Neural crest cell (in vitro differentiated cells): ENCODE measurements at places on chromosomes 3 and 15. TPM values are rescaled to one million over a fixed set of nuclear protein-coding genes. Genes with fewer than 3 reads are reported as not detected.

DNA sequence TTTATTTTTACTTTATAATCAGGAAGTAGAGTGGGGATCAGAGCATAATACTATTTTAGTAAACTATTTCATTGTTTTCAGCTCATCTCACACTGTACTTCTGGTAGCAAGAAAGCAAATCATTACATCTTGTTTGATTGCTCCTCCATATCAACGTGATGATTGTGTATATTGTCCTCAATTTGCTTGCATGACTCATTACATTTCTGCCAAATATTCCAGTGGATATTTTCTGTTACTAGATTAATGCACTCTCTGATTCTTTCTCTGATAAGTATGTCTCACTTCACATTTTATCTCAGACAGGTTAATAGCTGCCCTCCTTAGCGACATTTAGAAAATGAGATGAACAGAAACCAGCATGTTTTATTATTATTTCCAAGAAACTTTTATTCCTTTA is 1145.3 kb downstream of the OTOL1 start:
- DNase-seq = no peak

- DNase-seq = no peak
Measured at GRCh38 chr3:112409041-112409440, 76.1 kb downstream of the CD200 start.

GRCh38 chr15:41061667-41062066 is 54.4 kb downstream of the INO80 start:
- no peak for DNase-seq

DNA sequence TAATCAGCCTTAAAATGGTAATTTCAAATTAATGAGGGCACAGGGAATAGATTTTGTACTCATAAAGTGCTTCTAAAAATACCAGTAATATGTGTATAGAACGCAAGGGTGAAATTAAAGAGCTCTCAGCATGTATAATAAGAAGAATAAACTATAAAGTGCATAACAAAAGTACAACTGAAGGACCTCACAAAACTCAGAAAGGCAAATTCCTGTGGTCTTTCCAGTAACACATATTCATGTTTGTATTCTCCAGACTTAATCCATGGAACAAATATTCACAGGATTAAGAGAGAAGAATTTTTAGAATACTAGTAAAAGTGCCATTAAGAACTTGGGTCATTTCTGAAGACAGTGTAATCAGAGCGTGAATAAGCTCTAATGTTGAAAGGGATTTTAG is 646.3 kb downstream of the CADM2 start:
- DNase-seq = no peak

DNA sequence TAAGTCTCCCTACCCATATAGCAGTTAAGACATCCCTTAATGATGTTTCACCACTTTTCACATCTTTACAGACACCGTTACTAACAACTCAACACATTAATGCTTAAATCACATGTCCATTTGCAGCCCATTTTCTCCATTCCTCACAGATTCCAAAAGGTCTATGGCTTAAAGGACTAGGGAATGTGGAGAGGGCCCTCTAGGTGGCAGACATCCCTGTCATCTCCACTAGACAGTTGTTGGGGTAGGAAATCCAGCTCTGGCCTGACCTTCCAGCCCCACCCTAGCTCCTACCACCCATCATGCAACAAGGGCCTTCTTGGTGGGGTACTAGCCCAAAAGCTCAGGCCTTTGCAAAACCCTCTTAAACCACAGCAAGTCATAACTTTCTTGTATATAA is 25.2 kb downstream of the CPEB1 start:
- no peak for DNase-seq

DNA sequence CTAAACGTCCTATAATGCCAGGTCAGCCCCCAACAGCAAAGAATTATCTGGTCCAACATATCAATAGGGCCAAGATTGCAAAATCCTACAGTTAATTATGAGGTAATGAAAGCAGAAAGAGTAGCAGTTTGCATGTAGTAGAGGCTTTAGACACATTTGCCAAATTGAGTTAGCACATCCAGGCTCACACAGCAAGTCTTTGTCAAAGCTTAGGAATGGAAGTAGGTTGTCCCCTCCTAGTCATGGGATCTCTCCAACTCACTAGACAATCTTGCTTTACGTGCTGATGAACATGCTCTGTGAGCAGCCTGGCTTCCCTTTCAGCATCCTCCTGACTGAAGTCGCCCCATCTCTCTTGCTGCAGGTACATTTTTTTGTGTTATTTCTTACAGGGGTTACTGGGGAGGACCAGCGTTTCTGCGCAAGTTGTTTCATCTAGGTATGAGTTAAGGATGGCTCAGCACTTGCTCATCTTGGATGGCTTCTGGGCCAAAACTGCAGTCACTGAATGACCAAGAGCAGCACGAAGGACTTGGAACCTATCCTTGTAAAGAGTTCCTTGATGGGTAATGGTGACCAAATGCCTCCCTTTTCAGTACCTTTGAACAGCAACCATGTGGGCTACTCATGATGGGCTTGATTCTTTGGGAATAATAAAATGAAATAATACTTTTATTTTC is 55.9 kb downstream of the SQOR start:
- DNase-seq = no peak

GRCh38 chr3:128469556-128469955 is 2.9 kb upstream of the DNAJB8 start:
- DNase-seq = no peak

- DNase-seq = peak; percentile 97
Measured at GRCh38 chr3:13650210-13651056, 101.5 kb downstream of the FBLN2 start.

- DNase-seq = no peak
Measured at GRCh38 chr15:75143738-75144334, 57.8 kb upstream of the C15orf39 start.

GRCh38 chr3:29436612-29437323 is 155.9 kb downstream of the RBMS3 start:
- no peak for DNase-seq

DNA sequence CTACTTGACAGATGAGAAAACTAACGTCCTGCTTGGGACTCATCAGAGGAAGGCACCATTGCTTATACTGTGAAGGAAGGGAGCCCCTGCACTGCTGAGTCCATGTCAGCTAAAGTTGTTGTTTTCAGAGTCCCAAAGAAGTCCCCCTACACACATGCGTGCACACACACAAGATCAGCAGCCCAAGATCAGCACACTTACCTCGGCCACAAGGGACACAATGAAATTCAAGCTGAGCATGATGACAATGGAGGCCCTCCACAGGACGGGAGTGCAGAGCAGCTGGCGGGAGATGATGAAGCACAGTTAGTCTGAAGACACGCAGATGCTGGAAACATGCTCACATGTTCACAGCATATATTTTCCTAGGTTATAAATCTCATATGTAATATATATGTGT is 28.6 kb upstream of the ATP13A5 start:
- DNase-seq = no peak

GRCh38 chr3:12194209-12194608 is 35.5 kb upstream of the TIMP4 start:
- no peak for DNase-seq

DNA sequence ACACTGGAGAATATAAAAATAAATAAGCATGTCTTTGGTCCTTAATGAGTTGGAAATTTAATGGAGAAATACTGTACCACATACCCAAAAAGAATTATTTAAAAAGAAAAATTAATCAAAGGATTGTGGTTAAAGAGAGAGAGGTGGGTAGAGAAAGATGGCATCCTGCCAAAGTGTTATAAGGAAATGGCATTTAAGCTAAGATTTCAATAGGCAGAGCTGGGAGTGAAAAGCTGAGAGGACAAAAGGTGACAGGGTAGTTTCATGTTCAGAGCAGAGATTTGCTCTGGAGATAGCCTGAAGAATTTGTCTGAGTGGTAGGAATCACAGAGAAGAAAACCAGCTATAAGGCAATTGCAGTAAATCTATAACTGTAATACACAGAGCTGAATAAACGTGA is 181.0 kb downstream of the SI start:
- DNase-seq = no peak

GRCh38 chr3:128327606-128328031 is 139.1 kb downstream of the DNAJB8 start:
- DNase-seq = no peak

GRCh38 chr3:122235147-122235546 is 51.7 kb downstream of the CASR start:
- no peak for DNase-seq

- DNase-seq = no peak
Measured at GRCh38 chr3:30554317-30554690, 52.1 kb upstream of the TGFBR2 start.

GRCh38 chr3:139328356-139328755 is 15.5 kb upstream of the MRPS22 start:
- DNase-seq = no peak

DNA sequence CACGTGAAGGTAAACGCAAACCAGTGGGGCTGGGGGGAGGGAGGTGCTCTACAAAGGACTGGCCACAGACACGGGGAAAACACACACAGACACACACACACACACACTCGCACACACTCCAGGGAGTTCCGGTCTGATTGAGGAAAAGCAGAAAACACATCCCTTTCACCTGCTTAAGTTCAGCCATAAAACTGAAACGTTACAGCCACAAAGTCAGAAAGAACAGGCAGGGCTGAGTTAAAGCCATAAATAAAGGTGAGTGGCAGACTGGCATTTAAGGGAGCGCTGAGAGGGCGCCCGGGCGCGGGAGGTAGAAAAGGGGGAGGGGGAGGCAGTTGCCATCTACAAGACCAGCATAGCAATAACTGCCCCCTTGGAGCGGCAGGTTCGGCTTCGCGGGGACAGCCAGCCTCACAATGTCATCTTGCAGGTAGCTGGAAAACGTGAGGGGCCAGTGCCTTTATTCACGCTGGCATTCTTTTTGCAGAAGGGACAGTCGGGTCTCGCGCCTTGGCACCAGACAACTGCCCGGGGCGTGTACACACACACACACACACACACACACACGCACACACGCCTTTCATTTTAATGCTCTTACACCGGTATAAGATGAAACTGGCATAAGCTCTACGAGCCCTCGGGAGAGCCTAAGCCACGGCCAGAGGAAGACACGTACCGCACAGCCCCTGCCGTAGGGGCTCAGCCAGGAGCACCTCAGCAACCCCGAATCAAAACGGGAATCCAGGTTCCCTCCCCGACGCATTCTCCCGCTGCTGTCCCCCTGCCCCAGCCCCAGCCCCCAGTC is 866 bp downstream of the TNIK start:
- peak; percentile 16 for DNase-seq

DNA sequence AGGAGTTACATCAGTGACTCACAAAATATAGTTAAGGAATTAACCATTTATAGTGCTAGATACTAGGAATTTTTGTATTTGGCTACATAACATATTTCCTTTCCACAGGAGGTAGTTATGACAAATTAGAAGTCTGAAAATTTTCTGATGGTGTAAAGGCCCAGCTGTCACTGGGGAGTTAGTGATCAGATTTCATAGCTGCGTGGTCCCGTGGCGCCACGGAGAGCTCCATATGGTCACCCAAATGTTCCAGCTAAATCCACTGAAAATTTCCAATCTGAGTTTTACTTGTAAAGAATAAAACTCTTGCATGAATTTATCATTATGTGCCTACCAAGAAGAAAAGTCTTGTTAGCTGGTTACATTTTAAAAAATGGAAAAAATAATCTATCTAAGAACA is 368.9 kb upstream of the PLSCR5 start:
- no peak for DNase-seq

Gene STARD9
- 16.4 and 16.5 TPM in 2 replicates for total RNA-seq

Gene CCR9
- not detected in 2 replicates for total RNA-seq

Gene ZBBX
- total RNA-seq = 0.73 and 1.6 TPM in 2 replicates

Gene NTRK3
- total RNA-seq = 1.1 and 2.3 TPM in 2 replicates

Gene NPHP3
- total RNA-seq = 18.9 and 22.6 TPM in 2 replicates

Gene ATP8B4
- total RNA-seq = 0.18 TPM in 1 of 2 replicates, not detected in the other

Gene GOLGA6L4
- total RNA-seq = 2.0 and 2.1 TPM in 2 replicates

Gene DAPK2
- total RNA-seq = 8.5 and 8.8 TPM in 2 replicates

Gene RTP1
- total RNA-seq = not detected in 2 replicates
